ENCODE measurements at places on chromosomes 3 and 15.

- no peak for DNase-seq
These were observed 1.4 kb downstream of the LYSMD2 start for GRCh38 chr15:51736069-51736468.

GRCh38 chr3:84755860-84756259, 202.9 kb upstream of the CADM2 start:
- no peak for DNase-seq

DNA sequence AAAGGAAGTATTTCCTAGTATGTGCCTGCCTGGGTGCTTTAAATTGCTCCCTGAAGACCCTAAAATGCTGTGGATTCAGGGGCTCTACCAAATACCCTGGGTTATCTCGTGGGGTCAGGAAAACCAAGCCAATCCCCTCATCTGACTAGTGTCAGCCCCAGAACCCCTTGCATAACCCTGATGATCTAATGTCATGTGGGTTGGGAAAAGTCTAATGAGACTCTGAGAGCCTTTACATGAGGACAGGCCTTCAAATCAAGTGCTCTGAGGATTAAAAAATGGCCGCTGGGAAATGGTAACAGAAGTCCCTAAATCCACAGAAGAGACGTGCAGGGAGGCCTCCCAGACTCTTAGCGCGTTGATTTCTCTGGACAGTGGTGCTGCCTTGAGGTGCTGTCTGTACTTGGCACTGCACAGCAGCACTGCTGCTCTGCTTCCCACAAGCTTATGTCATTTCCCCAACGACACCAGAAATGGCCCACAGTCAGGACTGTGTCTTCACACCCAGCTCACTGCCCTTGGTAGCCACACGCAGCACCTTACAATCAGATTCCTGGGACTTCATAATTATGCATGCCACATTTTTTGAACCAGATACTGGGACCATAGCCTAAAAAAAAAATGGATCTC, 16.6 kb downstream of the EIF4E3 start:
- no peak for DNase-seq

DNA sequence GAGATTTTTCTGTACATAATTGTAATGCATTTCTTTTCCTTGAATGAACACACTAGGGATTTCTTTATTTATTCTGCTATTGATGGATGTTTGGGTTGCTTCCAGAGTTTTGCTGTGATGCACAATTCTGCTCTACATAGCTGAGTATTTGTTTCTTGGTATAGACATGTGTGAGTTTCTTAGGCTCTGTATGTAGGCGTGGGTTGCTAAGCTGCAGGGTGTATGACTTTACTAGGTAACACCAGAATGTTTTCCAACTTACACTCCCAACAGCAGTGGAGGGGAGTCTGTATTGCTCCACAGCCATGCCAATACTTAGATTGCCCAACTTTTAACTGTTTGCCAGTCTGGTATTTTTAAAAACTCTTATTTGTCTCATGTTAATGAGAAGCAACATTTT, 155.5 kb upstream of the TNIK start:
- no peak for DNase-seq

DNA sequence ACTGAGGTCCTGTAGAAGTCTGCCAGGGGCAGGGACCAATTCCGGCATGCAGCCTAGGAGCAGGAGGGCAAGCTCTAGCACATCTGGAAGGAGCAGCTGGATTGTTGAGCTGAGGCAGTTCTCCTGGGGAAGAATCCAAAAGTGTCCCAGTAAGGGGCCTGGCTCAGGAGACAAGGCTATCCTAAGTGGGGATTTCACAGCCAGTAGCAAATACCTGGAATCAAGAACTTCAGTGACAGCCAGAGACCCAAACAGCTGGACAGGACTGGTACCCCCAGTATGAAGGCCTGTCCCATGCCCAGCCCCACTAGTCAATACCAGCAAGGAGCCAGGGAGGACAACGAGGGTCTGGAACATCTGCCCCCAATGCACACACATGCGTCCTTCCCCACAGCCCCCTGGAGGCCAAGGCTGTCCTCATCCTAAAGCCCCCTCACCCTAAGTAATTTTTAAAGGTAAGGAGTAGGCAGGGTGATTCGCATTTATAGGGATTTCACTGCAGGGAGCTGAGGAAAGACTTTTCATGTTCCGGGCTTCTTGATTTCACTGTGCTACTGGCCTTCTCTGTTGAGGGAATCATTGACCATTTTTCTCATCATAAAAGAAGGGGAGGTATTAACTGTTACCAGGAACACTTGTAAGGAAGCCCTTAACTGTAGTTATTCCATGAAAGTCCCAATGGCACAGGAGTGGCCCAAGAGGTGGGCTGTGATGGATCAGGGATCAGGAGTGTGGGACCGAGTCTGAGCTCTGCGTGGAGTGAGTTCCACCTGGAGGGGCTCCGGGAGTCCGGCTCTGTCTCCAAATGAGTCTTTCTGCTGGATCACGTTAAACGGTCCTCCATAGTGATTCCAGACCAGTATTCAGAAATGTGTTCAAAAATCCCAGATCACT, 2.6 kb upstream of the CHSY1 start:
- no peak for DNase-seq

DNA sequence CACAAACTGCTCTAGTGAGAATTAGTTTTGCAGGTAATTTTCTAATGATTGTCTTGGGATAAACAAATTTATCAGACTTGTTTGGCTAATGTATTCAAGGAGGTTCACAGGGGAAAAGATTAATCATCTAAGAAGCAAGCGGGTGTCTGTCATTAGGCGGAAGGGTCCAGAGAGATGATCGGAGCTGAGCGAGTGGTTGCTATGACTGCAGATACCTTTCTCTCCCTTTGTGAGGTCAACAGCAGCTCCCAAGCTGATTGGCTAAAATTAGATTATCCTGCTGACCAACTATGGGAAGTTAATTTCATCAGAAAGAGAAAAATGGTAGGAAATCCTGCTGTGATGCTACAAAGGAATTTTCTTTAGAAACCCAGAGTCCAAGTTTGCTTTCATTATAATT, 276.0 kb downstream of the SOX2 start:
- DNase-seq, result no peak

DNA sequence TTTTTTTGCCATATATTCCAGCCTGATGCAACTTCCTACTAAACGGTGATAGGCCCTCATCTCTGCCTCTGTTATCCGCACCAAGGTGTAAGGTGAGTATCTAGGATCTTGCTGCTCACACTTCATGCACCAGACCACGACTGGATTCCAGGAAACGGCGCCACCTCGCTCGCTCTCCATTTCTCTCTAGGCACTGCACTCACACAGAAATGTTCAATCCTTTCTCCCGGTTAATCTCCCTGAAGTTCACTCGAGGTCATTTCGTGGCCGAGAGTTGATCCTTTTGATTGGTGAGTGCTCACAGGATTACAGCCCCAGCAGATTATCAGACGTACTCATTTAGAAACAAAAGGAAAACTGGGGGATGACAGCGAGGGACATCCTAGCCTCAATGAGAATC, 28.1 kb downstream of the MCF2L2 start:
- DNase-seq, result no peak

DNA sequence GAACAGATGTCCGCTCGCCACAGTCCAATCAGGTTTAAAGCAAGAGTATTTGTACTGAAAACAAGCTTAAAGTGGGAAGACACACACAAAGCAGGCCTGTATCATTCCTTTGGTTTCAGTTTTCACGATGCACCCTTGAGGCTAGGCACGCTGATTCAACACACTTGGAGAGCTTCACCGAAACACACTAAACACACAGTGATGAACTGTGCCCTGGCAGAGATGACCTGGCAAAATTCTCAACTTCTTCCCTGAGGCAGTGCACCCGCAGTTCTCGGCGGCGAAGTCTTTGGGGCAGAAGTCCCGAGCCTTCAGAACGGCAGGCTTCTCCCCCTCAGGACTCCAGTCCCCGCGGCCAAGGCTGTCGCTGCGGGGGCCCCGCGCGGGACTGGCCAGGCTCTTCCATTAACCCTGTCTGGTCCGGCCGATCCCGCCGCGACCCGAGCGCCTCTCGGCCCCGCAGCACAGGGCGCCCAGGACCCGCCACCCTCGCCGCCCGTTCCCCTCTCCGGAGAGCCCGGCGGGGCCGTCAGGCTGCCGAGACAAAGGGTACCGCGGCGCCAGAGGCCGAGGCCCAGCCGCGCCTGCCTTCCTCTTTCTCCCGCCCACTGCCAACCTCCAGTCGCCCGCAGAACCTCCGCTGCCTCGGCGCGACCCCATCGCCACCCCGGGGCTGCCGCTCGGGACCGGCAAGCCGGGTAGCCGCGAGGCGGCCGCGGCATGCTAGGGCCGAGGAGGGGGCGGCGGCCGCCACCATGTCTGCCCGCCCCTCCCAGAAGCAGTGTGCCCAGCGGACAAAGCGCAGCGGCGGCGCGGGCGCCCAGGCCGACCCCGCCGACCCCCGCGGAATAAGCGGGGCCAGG, 792 bp downstream of the GABPB1 start:
- no peak for DNase-seq

GRCh38 chr3:151228666-151229040, 25.6 kb upstream of the GPR171 start:
- DNase-seq, result no peak

- DNase-seq, result no peak
These were observed 289.0 kb upstream of the RASGRP1 start for GRCh38 chr15:38853608-38854007.

DNA sequence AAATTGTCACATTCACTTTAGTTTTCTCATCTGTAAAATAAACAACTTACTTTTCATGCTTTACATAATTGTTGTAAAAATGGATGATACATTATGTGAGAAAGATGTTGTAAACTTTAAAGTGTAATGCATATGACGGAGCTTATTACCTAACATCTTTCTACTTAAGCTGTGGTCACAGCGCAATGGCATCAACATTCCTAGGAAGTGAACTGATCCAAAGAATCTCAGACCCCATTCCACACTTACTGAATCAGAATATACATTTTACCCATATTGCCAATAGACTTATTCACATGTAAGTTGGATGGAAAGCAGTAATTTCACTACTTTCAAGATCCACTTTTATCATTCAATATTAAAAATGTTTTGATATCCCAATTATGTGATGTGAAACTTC, 497.5 kb downstream of the FGF12 start:
- DNase-seq, result no peak

GRCh38 chr15:40379853-40380252, 2.7 kb upstream of the KNSTRN start:
- no peak for DNase-seq

DNA sequence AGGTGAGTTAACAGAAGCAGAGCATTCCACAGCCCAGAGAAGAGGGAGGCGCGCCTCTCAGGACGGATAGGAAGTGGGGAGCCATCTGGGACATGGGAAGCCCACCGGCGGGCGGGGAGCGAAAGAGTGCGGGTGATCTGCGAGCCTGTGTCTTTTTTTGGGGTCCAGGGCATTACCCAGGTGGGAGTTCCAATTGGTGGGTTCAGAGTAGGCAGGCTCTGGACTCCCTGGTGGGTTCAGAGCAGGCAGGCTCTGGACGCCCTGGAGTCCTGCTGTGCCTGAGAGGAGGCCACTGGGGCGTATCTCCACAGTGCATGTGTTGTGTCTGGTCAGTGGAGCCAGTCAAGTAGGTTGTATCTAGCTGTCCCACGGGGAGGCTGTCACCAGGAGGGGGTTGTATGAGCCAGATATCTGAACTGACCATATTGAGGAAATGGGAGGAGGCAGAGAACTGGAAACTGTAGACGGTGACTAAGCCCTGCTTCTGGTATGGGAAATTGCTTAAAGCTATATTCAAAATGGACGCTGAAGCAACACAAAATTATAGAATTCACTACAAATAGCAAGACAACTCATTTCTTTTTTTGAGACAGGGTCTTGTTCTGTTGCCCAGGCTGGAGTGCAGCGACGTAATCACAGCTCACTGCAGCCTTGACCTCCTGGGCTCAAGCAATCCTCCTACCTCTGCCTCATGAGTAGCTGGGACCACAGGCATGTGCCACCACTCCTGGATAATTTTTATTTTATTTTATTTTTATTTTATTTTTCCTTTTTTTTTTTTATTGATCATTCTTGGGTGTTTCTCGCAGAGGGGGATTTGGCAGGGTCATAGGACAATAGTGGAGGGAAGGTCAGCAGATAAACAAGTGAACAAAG, 34.5 kb upstream of the CHST2 start:
- DNase-seq, result no peak

DNA sequence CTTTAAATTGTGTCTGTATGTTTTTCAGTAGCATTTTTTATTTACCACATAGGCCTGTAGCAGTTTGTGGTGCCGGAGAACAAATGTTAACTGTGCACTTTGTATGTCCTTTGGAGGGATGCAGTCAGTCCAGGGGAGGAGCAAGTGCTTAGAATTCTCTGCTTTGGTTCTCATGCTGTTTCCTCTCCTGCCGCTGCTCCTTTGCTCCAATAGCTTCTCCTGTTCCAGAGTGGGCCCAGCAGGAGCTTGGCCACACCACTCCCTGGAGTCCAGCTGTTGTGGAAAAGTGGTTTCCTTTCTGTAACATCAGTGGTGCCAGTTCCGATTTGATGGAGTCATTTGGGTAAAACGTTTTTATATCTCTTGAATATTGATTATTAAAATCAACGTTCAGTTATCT, 16.6 kb downstream of the TICRR start:
- DNase-seq, result no peak

DNA sequence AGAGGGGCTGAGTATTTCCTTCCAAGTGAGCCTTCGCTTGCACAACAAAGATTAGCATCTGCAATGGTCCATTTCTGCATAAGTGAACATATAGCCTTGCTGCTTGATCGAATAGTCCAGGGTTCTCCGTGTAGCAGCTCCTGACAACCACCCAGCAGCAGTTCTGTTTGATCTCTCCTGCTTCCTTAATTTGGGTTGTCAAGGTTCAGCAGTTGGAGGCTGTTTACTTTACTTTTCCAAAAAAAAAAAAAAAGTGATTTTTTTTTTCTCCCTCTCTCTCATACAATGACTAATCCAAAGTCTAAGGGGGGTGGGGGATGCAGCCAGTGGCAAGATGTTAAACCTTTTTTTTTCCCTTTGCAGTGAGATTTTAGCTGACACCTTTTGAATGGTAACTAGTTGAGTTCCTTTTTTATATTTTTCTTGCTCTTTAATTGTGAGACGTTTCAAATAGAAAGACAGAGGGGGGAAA, 3.6 kb downstream of the FOXP1 start:
- no peak for DNase-seq

- no peak for DNase-seq
These were observed 212.6 kb upstream of the PLSCR5 start for GRCh38 chr3:146817704-146818103.

GRCh38 chr3:15439476-15439875, 12.1 kb downstream of the EAF1 start:
- no peak for DNase-seq

DNA sequence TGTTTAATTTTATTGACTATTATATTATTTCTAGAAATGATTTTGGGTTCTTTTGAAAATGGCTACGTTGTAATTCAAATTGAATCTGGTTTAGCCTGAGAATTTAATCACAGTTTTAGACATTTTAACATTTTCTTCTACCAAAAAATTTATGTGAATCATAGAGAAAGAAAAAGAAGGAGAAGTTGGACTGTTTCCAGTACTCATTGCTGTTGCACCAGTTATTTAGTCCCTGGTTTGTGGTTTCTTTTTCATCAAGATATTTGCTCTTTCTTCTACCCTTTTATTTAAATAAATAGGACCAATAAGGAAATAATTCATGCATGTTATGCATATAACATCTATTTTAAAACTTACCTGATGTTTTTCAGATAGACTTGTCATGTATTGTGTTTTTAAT, 1337.1 kb downstream of the ROBO1 start:
- no peak for DNase-seq

All from activated CD4-positive, CD25-positive, alpha-beta regulatory T cell treated with anti-CD3 and anti-CD28 coated beads, Interleukin-2, amount 50 U/mL, for 72 hours (primary cell).